Fibroblast of lung (primary cell): ENCODE measurements at places on chromosomes 11 and 22. TPM values are rescaled to one million over a fixed set of nuclear protein-coding genes. Genes with fewer than 3 reads are reported as not detected.

DNA sequence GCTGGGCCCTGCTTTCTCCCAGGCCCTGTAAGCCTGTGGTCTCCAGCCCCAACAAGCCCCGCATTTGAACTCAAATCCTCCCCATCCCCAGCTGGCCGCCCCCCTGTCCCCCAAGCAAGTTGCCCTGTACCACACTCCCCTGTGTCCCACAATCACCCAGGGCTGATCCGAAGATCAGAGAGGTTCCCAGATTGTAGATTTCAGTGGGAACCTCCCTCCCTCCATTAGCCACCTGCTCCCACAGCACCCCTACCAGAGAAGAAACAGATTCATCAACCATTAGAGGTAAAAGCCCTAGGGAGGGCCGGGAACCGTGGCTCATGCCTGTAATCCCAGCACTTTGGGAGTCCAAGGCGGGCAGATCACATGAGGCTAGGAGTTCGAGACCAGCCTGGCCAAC lies 107.5 kb downstream of the FEZ1 start:
- no peak for DNase-seq
- H3K27ac ChIP-seq = no peak overlapping the region
- H3K27me3 ChIP-seq = no peaks in the 10 kb centered on the region

- H3K27me3 ChIP-seq = no peaks in the 10 kb centered on the region
- no peaks in the 10 kb centered on the region for H3K4me1 ChIP-seq
- H3K36me3 ChIP-seq = no peaks in the 10 kb centered on the region
- H3K27ac ChIP-seq = no peak overlapping the region
- no peak overlapping the region for H3K4me3 ChIP-seq
These were observed 612.5 kb upstream of the LUZP2 start for GRCh38 chr11:23884341-23884740.

- no peaks in the 10 kb centered on the region for H3K36me3 ChIP-seq
- DNase-seq = peak; percentile 70
- no peaks in the 10 kb centered on the region for H3K27me3 ChIP-seq
- H3K27ac ChIP-seq = no peak overlapping the region
- H3K4me1 ChIP-seq = no peaks in the 10 kb centered on the region
- H3K4me3 ChIP-seq = no peak overlapping the region
These were observed 21.1 kb upstream of the RDX start for GRCh38 chr11:110317516-110317932.

Gene OR51A2
- not detected in 2 replicates for total RNA-seq

Gene MUC6
- not detected in 2 replicates for total RNA-seq

Gene MRGPRX4
- total RNA-seq = not detected in 2 replicates
